Osteocyte (in vitro differentiated cells): ENCODE measurements at places on chromosomes 2 and 18. TPM values are rescaled to one million over a fixed set of nuclear protein-coding genes. Genes with fewer than 3 reads are reported as not detected.

- H3K36me3 ChIP-seq, result peaks cover 4% of the 10 kb centered on the region
- H3K27ac ChIP-seq, result no peak overlapping the region
- peak; percentile 2 for DNase-seq
- peaks cover 22% of the 10 kb centered on the region for H3K4me1 ChIP-seq
- H3K4me3 ChIP-seq, result no peak overlapping the region
- H3K27me3 ChIP-seq, result no peaks in the 10 kb centered on the region
These were observed 250.3 kb downstream of the TTC32 start for GRCh38 chr2:19651466-19651865.

DNA sequence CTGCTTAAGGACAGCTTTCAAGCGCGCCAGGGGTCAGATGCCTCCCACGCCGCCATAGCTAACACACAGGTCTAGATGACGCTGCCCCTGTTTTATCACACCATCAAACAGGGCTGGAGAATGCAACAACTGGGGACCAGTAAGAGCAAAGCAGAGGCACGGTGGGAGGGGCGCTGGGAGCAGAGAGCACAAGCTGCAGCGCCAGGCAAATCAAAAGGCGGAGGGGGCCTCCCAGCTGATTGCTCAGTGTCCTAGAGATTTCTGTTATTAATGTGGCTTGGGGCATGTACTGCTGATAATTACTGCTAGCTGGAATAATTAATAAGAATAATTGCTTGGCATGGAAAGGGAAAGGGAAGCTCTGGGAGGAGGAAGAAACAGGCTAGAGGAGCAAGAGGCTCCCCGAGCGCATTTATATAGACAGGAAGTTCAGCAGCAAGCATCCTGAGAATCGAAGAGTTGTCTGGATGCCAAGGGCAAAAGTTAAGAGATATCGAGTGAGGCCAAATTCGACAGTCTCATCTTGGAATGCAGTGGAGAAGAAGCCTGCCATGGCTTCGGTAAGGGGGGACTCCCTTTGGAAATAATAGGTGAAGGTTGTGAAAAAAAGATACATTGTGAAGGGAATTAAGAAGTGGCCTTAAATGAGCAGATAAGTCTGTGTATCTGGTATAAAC lies 104.5 kb upstream of the ZNF521 start:
- peaks cover 31% of the 10 kb centered on the region for H3K4me1 ChIP-seq
- H3K27me3 ChIP-seq, result peaks cover 4% of the 10 kb centered on the region
- H3K36me3 ChIP-seq, result no peaks in the 10 kb centered on the region
- no peak overlapping the region for H3K27ac ChIP-seq
- H3K4me3 ChIP-seq, result no peak overlapping the region

DNA sequence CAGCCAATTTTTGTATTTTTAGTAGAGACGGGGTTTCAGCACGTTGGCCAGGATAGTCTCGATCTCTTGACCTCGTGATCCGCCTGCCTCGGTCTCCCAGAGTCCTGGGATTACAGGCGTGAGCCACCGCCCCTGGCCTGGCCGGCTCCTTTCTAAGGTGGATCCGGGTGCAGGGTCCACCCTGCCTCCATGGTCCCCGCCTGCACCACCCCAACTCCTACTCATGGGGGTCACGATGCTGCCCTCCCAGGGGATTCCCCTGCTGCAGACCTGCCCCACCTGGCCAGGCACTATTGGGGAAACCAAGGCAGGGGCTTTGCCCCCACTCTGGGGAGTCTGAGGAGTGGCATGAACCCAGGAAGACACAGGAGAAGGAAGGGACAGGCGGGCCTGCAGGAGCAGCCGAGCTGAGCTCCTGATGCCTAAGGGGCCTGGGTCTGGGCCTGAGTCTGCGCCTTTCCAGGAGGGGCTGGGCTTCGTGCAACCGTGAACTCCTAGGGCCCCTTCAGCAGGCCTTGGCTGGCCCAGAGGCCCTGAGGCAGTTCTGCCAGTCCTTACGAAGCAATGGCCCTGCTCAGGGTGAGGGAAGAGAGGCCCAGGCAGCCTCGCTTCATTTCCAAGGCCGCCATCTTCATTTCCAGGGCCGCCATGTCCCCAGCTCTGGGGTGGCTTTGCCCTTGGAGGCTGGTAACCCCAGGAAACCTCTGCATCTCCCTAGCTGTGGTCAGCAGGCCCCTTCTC lies 67.2 kb upstream of the SMAD7 start:
- peaks cover 32% of the 10 kb centered on the region for H3K4me1 ChIP-seq
- H3K27me3 ChIP-seq, result no peaks in the 10 kb centered on the region
- H3K27ac ChIP-seq, result peak overlapping the region; percentile 79

GRCh38 chr2:8756716-8757115 lies 74.9 kb downstream of the ID2 start:
- no peaks in the 10 kb centered on the region for H3K27me3 ChIP-seq
- H3K4me3 ChIP-seq, result no peak overlapping the region
- DNase-seq, result no peak
- no peak overlapping the region for H3K27ac ChIP-seq
- peaks cover 23% of the 10 kb centered on the region for H3K4me1 ChIP-seq

DNA sequence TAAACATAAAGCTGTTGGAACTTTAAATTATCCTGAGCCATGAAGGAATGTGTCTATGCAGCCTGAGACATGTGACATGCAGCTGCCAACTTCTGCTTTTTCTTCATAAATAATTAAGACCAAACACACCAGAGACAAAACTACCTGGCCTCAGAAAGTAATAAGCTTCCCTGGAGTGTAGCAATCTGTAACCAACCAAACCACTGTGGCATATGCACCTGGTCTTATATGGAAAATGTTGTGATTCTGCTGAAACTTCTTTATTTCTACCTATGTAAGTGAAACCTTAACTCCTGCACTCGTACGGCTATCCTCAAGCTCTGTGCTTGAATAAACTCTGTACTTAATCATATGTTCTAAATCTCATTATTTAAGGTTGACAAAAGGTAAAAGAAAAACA lies 515.0 kb downstream of the TMEM182 start:
- H3K4me3 ChIP-seq, result no peak overlapping the region
- DNase-seq, result no peak
- no peaks in the 10 kb centered on the region for H3K4me1 ChIP-seq
- no peak overlapping the region for H3K27ac ChIP-seq
- H3K36me3 ChIP-seq, result no peaks in the 10 kb centered on the region
- H3K27me3 ChIP-seq, result no peaks in the 10 kb centered on the region

DNA sequence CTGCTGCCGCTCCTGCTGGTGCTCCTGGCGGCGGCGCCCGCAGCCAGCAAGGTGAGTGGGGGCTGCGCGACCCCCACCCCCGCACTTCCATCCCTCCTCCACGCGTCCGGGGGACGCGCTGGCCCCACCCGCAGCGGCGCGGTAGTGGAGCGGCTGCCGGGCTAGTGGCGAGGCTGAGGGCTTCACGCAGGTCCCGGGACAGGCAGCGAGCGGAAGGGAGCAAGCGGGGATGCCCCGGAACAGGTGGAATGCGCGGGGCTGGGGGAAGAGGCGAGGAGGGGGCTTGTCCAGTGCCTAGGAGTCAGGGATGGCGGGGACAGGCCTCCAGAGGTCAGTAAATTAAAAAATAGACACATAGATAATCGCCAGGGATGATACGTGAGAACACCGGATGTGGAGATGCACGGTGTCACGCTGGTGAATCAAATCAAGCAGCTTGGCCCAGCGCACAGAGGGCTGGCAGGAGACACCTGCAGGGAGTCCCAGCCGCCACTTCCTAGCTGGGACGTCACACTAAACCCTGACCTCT lies 403 bp downstream of the COL4A3 start:
- H3K4me3 ChIP-seq, result peak overlapping the region; percentile 65
- DNase-seq, result no peak
- H3K36me3 ChIP-seq, result no peaks in the 10 kb centered on the region
- peaks cover 13% of the 10 kb centered on the region for H3K4me1 ChIP-seq
- no peak overlapping the region for H3K27ac ChIP-seq
- peaks cover 58% of the 10 kb centered on the region for H3K27me3 ChIP-seq

GRCh38 chr18:8787371-8787670 lies 82.0 kb downstream of the MTCL1 start:
- peak overlapping the region; percentile 63 for H3K27ac ChIP-seq
- peaks cover 39% of the 10 kb centered on the region for H3K4me1 ChIP-seq

DNA sequence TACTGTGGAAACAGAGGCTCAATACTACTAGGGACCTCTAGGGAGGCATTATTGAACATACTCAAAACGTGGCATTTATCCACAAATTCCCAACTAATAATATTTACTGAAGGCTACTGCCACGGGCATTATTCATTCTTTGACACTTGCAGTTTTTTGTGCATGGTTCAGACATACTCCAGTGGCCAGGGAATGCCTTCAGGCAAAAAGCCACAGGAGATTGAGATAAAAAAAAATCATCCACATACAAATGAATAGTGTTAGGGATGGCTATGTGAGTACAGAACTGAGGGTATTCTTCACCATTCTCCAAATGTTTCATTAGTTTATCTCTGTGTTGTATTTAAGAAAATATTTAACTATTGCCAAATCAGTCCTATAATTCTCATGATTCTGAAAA lies 974.9 kb upstream of the PIK3C3 start:
- H3K36me3 ChIP-seq, result no peaks in the 10 kb centered on the region
- H3K27ac ChIP-seq, result no peak overlapping the region
- no peaks in the 10 kb centered on the region for H3K27me3 ChIP-seq

- H3K27me3 ChIP-seq, result no peaks in the 10 kb centered on the region
- H3K4me3 ChIP-seq, result no peak overlapping the region
- H3K36me3 ChIP-seq, result no peaks in the 10 kb centered on the region
- DNase-seq, result no peak
These were observed 92.5 kb downstream of the ZFP36L2 start for GRCh38 chr2:43133708-43134570.

GRCh38 chr18:79400091-79400590 lies 4.4 kb downstream of the NFATC1 start:
- H3K27ac ChIP-seq, result no peak overlapping the region
- no peak overlapping the region for H3K4me3 ChIP-seq
- no peaks in the 10 kb centered on the region for H3K36me3 ChIP-seq
- H3K27me3 ChIP-seq, result no peaks in the 10 kb centered on the region

DNA sequence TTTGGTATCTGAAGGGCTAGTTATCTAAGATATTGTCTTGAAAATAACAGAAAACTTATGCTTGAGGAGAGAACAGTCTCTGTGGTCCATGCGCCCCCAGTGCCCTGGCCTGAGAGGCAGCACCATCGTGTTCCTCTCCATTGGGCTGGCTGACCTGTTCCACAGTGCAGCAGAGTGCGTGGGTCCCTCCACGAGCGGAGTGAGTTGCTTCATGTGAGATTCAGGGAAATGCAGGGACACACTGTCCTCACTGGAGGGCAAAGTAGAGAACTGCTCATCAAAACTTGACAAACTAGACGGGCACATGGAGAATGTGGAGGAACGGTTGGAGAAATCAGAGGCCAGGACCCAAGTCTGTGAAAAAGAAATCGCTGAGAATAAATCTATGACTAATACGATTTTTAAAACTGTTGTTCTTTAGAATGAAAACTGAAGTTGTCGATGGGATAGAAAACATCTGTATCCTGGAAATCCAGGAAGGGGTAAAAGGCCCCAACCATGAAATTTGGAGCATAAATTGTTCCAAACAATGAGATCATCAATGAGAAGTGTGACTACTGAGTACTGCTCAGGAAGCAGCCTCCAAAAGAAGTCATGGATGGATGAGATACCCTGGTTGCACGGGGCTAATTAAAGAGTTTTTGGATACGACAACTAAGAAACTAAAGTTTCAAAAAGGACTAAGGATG lies 58.1 kb downstream of the REV1 start:
- H3K36me3 ChIP-seq, result peaks cover 21% of the 10 kb centered on the region
- no peak for DNase-seq
- H3K4me1 ChIP-seq, result peaks cover 14% of the 10 kb centered on the region
- no peak overlapping the region for H3K27ac ChIP-seq
- no peak overlapping the region for H3K4me3 ChIP-seq
- no peaks in the 10 kb centered on the region for H3K27me3 ChIP-seq

DNA sequence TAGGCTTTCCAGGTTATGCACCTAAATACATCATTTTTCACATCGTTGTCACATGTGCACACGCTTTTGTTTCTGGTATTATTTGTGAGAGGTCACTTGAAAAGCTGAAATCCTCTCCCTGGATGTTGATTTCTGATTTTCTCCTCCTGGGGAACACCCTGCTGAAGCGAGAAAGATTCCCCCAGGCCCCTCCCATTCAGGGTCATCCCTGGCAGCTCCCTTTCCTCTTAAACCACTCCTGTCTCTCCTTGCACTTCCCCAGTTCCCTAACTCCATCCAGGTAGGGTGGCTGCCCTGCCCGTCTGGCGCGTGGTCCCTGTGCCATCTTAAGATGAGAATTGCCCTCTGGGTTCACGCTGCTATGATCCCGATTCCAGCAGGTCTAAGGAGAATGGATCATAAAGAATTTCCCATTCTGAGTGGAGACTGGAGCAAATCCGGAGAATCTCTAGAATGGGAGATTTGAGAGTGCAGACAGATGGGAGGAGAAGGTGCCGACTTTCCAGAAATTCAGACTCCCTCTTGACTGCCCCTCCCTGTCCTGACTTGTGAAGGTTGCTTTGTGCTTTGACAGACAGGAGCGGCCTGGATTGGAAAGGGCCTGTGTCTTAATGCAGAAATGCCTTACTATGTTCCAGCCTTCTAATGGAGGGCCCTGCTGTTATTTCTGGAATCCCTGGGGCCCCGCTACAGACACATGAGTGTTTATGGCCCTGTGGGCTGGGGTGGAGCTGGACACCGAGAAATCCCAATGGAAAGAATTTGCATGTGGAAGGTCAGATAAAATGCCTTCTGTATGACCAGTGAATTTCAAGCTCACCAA lies 1.3 kb upstream of the YWHAQ start:
- peak overlapping the region; percentile 92 for H3K27ac ChIP-seq
- peaks cover 56% of the 10 kb centered on the region for H3K4me1 ChIP-seq
- DNase-seq, result no peak
- H3K4me3 ChIP-seq, result peak overlapping the region; percentile 80
- peaks cover 22% of the 10 kb centered on the region for H3K36me3 ChIP-seq

- DNase-seq, result no peak
- H3K27ac ChIP-seq, result no peak overlapping the region
- peaks cover 47% of the 10 kb centered on the region for H3K36me3 ChIP-seq
- H3K4me1 ChIP-seq, result peaks cover 22% of the 10 kb centered on the region
These were observed 273.2 kb upstream of the CCDC68 start for GRCh38 chr18:55232506-55232905.

GRCh38 chr18:13616525-13617035 lies 109.8 kb downstream of the FAM210A start:
- DNase-seq, result no peak
- no peaks in the 10 kb centered on the region for H3K36me3 ChIP-seq
- no peak overlapping the region for H3K27ac ChIP-seq
- peaks cover 22% of the 10 kb centered on the region for H3K27me3 ChIP-seq
- H3K4me3 ChIP-seq, result no peak overlapping the region
- peaks cover 18% of the 10 kb centered on the region for H3K4me1 ChIP-seq

DNA sequence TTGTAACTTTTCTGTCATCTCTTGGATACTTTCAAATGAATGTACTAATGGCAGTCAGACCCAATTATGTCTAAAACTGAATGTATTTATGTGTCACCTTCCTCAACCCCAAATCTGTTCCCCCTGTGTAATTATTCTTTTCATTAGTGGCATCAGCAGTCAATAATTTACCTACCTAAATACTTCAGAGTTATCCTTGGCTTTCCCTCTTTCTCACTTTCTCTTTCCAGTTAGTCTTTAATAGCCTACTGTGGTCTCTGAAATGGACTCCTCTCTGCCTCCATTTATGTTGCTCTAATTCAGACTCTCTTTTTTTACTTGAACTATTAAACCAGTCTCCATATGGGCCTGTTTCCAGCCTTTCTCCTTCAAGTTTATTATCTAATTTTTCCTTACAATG lies 21.0 kb downstream of the C18orf63 start:
- no peaks in the 10 kb centered on the region for H3K4me1 ChIP-seq
- no peak for DNase-seq
- no peak overlapping the region for H3K4me3 ChIP-seq
- no peak overlapping the region for H3K27ac ChIP-seq

The GAREM1 gene
- total RNA-seq, result 1.7 and 2.5 TPM in 2 replicates

The GNLY gene
- not detected in 2 replicates for total RNA-seq

The HJURP gene
- total RNA-seq, result 7.7 and 7.9 TPM in 2 replicates

The ITGB6 gene
- 0.13 TPM in 2 replicates for total RNA-seq

The PTPN4 gene
- 18.3 and 21.4 TPM in 2 replicates for total RNA-seq

The GCG gene
- total RNA-seq, result 0.57 TPM in 1 of 2 replicates, not detected in the other

The FRZB gene
- 46.6 and 47.3 TPM in 2 replicates for total RNA-seq
